Fibroblast of lung (primary cell): ENCODE measurements at places on chromosomes 3 and 15.

GRCh38 chr3:109023656-109024254 is 70.1 kb upstream of the GUCA1C start:
- DNase-seq = peak; percentile 63

DNA sequence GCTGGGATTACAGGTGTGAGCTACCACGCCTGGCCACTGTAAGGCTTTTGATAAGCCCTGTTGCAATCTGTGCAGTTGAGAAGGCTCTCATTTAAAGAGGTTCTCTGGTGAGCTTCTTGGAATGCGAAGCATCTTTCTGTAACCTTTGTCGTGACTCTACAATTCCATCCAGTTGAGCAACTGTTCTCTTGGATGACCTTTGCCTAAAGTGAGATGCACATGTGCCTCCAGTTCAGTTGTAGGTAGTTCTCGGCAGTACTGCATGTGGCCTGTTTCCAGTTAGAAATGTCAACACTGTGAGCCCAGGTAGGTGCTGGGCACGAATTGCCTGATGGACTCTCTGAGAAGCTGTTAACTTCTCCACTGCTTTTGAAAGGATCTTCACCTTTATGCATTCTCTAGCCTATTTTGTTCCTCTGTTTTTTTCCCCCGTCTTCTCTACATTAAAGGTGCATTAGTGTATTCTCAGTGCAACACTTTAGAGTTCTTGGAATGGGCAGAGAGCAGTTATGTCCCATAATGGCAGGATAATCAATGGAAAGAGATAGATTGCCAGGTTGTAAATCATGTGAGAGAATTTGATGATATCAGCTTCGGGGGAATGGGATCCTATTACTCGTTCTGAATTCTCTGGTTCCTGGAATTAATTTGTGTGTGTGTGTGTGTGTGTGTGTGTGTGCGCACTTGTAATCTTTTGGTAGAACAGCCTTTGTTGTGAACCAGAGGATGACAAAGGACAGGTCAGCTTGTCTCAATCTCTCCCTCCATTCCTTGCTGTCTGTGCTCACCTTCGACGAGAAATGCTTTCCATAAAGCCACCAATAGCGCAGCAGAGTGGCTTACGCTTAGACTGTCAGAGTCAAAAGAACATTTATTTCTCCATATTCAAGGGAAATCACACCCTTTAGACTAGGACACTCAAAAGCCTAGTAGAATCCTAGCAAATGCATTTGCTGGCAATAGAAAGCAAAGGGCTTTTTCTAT is 51.1 kb downstream of the PTPRG start:
- peak; percentile 53 for DNase-seq

DNA sequence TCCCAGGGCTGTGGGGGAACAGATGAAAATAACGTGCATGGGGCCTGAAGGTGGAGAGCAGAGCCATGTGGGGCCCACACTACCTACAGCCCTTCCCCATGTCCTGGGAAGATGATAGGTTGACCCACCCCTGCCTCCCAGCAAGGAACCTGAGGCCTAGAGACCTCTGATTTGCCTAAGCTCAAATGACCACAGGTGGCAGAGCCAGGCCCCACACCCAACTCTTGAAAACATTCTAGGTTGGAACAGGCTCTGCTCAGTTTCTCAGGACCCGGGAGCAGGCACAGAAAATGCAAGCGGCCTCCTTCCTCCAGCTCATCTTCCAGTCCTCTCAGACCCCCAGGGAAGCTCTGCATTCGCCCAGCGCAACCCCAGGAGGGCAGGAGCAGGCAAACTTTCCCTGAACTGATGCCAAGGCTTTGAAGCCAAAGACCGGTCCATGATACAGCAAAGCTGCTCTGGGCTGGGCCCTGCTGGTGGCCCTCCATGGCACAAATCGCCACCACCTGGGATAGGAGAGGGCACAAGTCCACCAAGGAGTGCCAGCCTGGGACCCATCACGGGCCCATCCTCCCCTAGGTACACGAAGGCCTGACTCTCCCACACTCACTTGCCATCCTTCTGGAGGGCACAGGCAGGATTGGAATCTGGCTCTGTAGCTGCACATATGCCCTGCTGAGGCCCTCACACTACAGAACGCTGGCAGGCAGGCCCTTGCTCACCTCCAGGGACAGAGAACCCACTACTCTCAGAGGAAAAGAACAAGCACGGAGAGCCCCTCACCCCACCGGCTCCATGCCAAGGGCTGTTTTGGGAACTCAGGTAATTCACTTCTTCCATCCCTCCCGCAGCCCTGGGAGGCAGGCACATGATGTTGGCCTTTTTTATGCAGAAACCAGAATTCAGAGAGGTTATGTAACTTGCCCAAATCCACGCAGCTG is 51.0 kb upstream of the FURIN start:
- no peak for DNase-seq

DNA sequence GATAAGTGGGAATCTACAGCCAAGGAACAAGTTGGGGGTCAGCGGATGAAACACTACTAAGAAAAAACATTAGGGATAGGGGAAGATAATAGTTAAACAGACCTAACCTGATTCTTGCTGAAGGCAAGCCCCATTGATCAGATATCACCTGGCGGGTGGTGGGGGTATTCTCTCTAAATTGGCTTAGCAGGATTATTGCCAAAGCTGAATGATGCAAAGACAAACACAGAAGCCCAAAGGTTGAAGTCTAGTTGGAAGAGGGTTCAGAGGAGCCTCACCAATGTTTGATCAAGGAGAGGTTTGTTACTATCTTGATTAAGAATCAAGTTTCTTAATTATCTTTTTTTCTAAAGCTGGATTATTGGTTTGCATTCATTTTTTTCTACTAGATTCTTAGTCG is 371.9 kb upstream of the CNTN4 start:
- no peak for DNase-seq

DNA sequence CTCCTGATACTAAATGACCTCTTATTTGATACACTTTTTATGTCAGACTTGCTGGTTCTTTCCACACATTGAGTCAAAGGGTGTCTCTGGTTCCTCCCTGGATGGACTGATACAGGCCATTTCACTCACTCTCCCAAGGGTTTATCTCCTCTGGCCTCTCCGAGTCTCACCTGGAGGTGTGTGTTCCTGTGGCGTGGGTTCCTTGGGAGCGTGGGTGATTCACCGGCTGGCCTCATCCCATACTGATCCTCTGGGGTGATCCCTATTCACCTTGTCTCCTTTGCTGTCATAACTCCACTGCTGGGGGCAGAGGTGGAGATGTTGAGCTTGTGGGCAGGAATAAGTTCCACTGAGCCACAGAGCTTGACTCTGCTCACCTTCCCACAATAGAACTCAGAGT is 61.1 kb downstream of the ST6GAL1 start:
- DNase-seq = no peak
